ENCODE measurements at places on chromosomes 7 and 10. TPM values are rescaled to one million over a fixed set of nuclear protein-coding genes. Genes with fewer than 3 reads are reported as not detected.

LRRC18 gene
- not detected for total RNA-seq

UPK3B gene
- total RNA-seq = 0.98 TPM

WNT8B gene
- total RNA-seq = not detected

CD36 gene
- total RNA-seq = 6.6 TPM

PI4K2A gene
- total RNA-seq = 7.9 TPM
